ENCODE measurements at places on chromosomes 5 and 9. TPM values are rescaled to one million over a fixed set of nuclear protein-coding genes. Genes with fewer than 3 reads are reported as not detected.

The KLHL3 gene
- 50.7 TPM for polyA plus RNA-seq

The LCN12 gene
- not detected for polyA plus RNA-seq

The FAXDC2 gene
- 19.6 TPM for polyA plus RNA-seq

The BTNL3 gene
- polyA plus RNA-seq: not detected

The CPLANE1 gene
- 10.0 TPM for polyA plus RNA-seq

The AGXT2 gene
- polyA plus RNA-seq: not detected

The DNM1 gene
- polyA plus RNA-seq: 35.0 TPM

The PTGDS gene
- polyA plus RNA-seq: 135 TPM

The GLRA1 gene
- 0.35 TPM for polyA plus RNA-seq

The ANXA2R gene
- 0.28 TPM for polyA plus RNA-seq

The PIP5KL1 gene
- not detected for polyA plus RNA-seq

The CCNI2 gene
- polyA plus RNA-seq: 152 TPM

The CREBRF gene
- 7.5 TPM for polyA plus RNA-seq

The SPATA31D1 gene
- polyA plus RNA-seq: not detected

The NME5 gene
- polyA plus RNA-seq: 113 TPM

The TRIM52 gene
- 13.8 TPM for polyA plus RNA-seq

The C9orf50 gene
- polyA plus RNA-seq: not detected

The NKD2 gene
- polyA plus RNA-seq: 0.48 TPM

The ZFP37 gene
- polyA plus RNA-seq: 6.1 TPM

The COL5A1 gene
- polyA plus RNA-seq: 5.9 TPM

The SECISBP2 gene
- polyA plus RNA-seq: 19.9 TPM

The IFNE gene
- not detected for polyA plus RNA-seq

The FAM170A gene
- not detected for polyA plus RNA-seq

The ANKS6 gene
- 1.7 TPM for polyA plus RNA-seq

The PCDHGA9 gene
- polyA plus RNA-seq: 1.9 TPM

The ORM1 gene
- 3.5 TPM for polyA plus RNA-seq

The TICAM2 gene
- polyA plus RNA-seq: 1.6 TPM

The C9orf43 gene
- polyA plus RNA-seq: not detected

The PDCD1LG2 gene
- polyA plus RNA-seq: 0.71 TPM

The MSMP gene
- polyA plus RNA-seq: not detected

Measured in Purkinje cell (primary cell).